ENCODE measurements at places on chromosomes 12 and 14. TPM values are rescaled to one million over a fixed set of nuclear protein-coding genes. Genes with fewer than 3 reads are reported as not detected.

The KRT85 gene
- polyA plus RNA-seq: not detected

The MYH7 gene
- polyA plus RNA-seq: not detected

The TRHDE gene
- not detected for polyA plus RNA-seq

The DHRS2 gene
- polyA plus RNA-seq: not detected

The ENO2 gene
- 35.8 TPM for polyA plus RNA-seq

The RASAL1 gene
- 0.10 TPM for polyA plus RNA-seq

The SYNE3 gene
- polyA plus RNA-seq: 4.3 TPM

The GALNT8 gene
- 3.4 TPM for polyA plus RNA-seq

The PITPNM2 gene
- 3.3 TPM for polyA plus RNA-seq

The CD69 gene
- 1,121 TPM for polyA plus RNA-seq

The KRT2 gene
- polyA plus RNA-seq: 0.20 TPM

The POMT2 gene
- 0.86 TPM for polyA plus RNA-seq

The AICDA gene
- not detected for polyA plus RNA-seq

The MUCL1 gene
- not detected for polyA plus RNA-seq

The CLBA1 gene
- polyA plus RNA-seq: 1.2 TPM

The NUDT4 gene
- 49.6 TPM for polyA plus RNA-seq

The FBRSL1 gene
- not detected for polyA plus RNA-seq

The NCOR2 gene
- 0.37 TPM for polyA plus RNA-seq

The BEGAIN gene
- polyA plus RNA-seq: 1.8 TPM

The DIABLO gene
- 61.7 TPM for polyA plus RNA-seq

The PYM1 gene
- 75.1 TPM for polyA plus RNA-seq

The FAM222A gene
- 0.25 TPM for polyA plus RNA-seq

The KRT3 gene
- not detected for polyA plus RNA-seq

The ADAMTS20 gene
- not detected for polyA plus RNA-seq

The FGD4 gene
- polyA plus RNA-seq: 0.34 TPM

The MVK gene
- polyA plus RNA-seq: 1.9 TPM

The MAP1LC3B2 gene
- 6.8 TPM for polyA plus RNA-seq

The HOXC5 gene
- not detected for polyA plus RNA-seq

The GUCY2C gene
- not detected for polyA plus RNA-seq

The RXYLT1 gene
- polyA plus RNA-seq: 15.0 TPM

The LRP1-AS gene
- not detected for polyA plus RNA-seq

The CIPC gene
- polyA plus RNA-seq: 7.1 TPM

The ACTR6 gene
- polyA plus RNA-seq: 37.5 TPM

The CPNE6 gene
- polyA plus RNA-seq: not detected

The C1QL4 gene
- polyA plus RNA-seq: not detected

The TAPBPL gene
- 102 TPM for polyA plus RNA-seq

The DEGS2 gene
- not detected for polyA plus RNA-seq

The SLCO1B1 gene
- polyA plus RNA-seq: not detected

The TPPP2 gene
- polyA plus RNA-seq: not detected

The GPR84 gene
- not detected for polyA plus RNA-seq

The CLSTN3 gene
- 6.7 TPM for polyA plus RNA-seq

The KRT71 gene
- not detected for polyA plus RNA-seq

The GPRC5A gene
- polyA plus RNA-seq: not detected

The TEX52 gene
- polyA plus RNA-seq: not detected

The RERGL gene
- not detected for polyA plus RNA-seq

The KRT86 gene
- polyA plus RNA-seq: not detected

The RAPGEF3 gene
- not detected for polyA plus RNA-seq

The LALBA gene
- polyA plus RNA-seq: not detected

The C3AR1 gene
- polyA plus RNA-seq: 8.6 TPM

The MIPOL1 gene
- polyA plus RNA-seq: 0.57 TPM

The SLC5A8 gene
- not detected for polyA plus RNA-seq

The TOMM20L gene
- not detected for polyA plus RNA-seq

The NINJ2 gene
- polyA plus RNA-seq: 30.3 TPM

The FOXG1 gene
- polyA plus RNA-seq: not detected

The RPS6KL1 gene
- 0.45 TPM for polyA plus RNA-seq
